Gastrocnemius medialis (tissue), 4 donors: ENCODE measurements at places on chromosomes 7 and 10.

- DNase-seq, result no peak
Measured at GRCh38 chr7:143460271-143460979, 17.2 kb downstream of the TAS2R60 start.

DNA sequence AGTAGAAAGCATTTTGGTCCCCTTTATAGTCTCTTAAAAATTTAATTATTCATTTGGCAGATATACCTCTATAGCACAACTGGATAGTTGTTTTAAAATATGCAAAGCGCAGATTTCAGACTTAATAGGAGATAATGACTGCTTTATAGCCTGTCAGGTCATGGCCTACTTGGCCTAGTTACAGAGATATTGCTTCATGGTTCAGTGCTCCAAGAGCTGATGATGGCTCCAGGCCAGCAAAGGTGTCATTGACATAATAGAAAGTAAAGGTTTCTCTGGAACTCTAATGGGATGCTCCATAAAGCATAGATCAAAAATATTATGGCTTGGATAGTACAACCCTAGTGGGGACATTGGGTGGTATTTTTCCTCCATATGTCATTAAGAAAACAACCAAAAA lies 285.7 kb downstream of the NXPH1 start:
- no peak for DNase-seq

- DNase-seq, result no peak
Measured at GRCh38 chr10:11095374-11095801, 77.7 kb downstream of the CELF2 start.

DNA sequence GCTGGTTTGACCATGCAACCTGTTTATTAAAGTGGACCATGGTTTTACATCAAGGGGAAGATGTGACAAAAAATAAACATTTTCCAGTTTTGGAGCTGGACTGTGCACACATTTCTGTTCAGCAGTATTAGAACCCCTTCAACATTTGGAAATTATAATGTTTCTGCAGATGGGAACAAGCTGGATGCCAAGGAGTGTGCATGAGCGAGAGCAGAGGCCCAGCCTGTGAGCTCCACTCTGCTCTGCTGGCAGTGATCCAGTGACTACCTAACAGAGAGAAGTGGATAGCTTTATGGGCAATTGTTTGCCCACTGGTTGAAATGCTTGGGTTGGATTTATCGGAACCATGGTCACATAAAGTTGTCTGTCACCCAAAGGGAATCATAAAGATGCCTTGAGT lies 456.7 kb downstream of the NRG3 start:
- no peak for DNase-seq

- no peak for DNase-seq
Measured at GRCh38 chr10:132537684-132538001, at the start of gene INPP5A. Gene INPP5A (plus strand): TSS chr10:132537787. CDS start chr10:132538097, 310 bp downstream.
